ENCODE measurements at places on chromosomes 11 and 22.

- H3K4me1 ChIP-seq, result peaks cover 5% of the 10 kb centered on the region
- no peaks in the 10 kb centered on the region for H3K27me3 ChIP-seq
- H3K36me3 ChIP-seq, result peaks cover 15% of the 10 kb centered on the region
- peak overlapping the region; percentile 11 for H3K27ac ChIP-seq
- H3K4me3 ChIP-seq, result no peak overlapping the region
- no peak for DNase-seq
Measured at GRCh38 chr11:44946263-44946662, 4.4 kb downstream of the TP53I11 start.

GRCh38 chr11:70556884-70557741 lies 158.8 kb downstream of the CTTN start:
- DNase-seq, result no peak
- no peaks in the 10 kb centered on the region for H3K27me3 ChIP-seq
- no peak overlapping the region for H3K4me3 ChIP-seq

- no peaks in the 10 kb centered on the region for H3K36me3 ChIP-seq
- no peak for DNase-seq
- H3K27ac ChIP-seq, result no peak overlapping the region
- H3K4me1 ChIP-seq, result no peaks in the 10 kb centered on the region
- H3K4me3 ChIP-seq, result no peak overlapping the region
Measured at GRCh38 chr11:108774037-108774730, 109.3 kb downstream of the DDX10 start.

- no peaks in the 10 kb centered on the region for H3K27me3 ChIP-seq
- no peak overlapping the region for H3K4me3 ChIP-seq
- no peaks in the 10 kb centered on the region for H3K4me1 ChIP-seq
- H3K27ac ChIP-seq, result no peak overlapping the region
- DNase-seq, result no peak
Measured at GRCh38 chr11:131430473-131431208, 60.2 kb downstream of the NTM start.

DNA sequence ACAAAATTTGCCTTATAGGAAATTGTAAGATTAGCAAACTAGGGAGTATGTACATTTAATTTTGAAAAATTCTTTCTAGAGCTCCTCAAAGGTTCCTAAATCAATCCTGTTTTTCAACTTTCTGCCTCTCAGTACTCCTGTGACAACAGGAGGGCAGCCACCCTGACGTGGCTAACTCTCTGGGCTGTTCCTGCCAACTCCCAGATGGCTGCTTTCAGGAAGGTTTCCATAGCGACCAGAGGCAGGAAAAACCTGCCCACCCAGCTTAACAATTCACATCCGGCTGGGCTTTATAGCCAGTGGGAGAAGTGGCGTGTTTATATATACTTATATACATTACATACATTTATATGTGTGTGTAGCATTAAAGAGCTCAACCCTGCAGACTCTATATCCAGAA lies 26.5 kb downstream of the SGSM3 start:
- H3K27ac ChIP-seq, result no peak overlapping the region
- DNase-seq, result peak; percentile 12
- peaks cover 6% of the 10 kb centered on the region for H3K4me1 ChIP-seq

DNA sequence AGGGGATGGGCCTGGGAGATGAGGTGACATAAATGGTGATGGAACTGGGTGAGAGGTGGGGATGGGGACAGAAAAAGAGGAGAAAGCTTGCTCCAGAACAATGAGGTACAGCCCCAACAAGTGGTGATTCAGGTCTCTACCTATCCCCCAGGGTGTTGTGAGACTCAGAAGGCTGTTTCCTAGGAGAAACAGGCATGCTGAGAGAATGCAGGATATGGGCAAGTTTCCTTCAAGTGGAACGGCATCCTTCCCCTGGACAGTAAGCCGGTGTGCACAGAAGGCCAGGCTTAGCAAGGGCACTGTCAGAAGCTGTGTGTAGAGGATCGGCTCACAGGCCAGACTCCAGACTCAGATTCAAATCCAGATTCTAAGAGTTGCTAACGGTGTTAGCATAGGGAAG lies 34.1 kb upstream of the CRTAM start:
- H3K27me3 ChIP-seq, result no peaks in the 10 kb centered on the region
- no peak for DNase-seq
- no peak overlapping the region for H3K27ac ChIP-seq
- H3K36me3 ChIP-seq, result no peaks in the 10 kb centered on the region
- no peak overlapping the region for H3K4me3 ChIP-seq
- H3K4me1 ChIP-seq, result peaks cover 4% of the 10 kb centered on the region

GRCh38 chr22:49739138-49739537 lies 88.5 kb downstream of the BRD1 start:
- no peak overlapping the region for H3K27ac ChIP-seq
- no peaks in the 10 kb centered on the region for H3K36me3 ChIP-seq
- no peaks in the 10 kb centered on the region for H3K4me1 ChIP-seq
- no peaks in the 10 kb centered on the region for H3K27me3 ChIP-seq

GRCh38 chr11:103659206-103659618 lies 377.2 kb upstream of the DDI1 start:
- no peak overlapping the region for H3K4me3 ChIP-seq
- H3K27ac ChIP-seq, result no peak overlapping the region
- H3K36me3 ChIP-seq, result no peaks in the 10 kb centered on the region
- H3K4me1 ChIP-seq, result no peaks in the 10 kb centered on the region
- H3K27me3 ChIP-seq, result no peaks in the 10 kb centered on the region

All from neuronal stem cell (in vitro differentiated cells).